ENCODE measurements at places on chromosomes 12 and 14. TPM values are rescaled to one million over a fixed set of nuclear protein-coding genes. Genes with fewer than 3 reads are reported as not detected.

Gene PROX2
- total RNA-seq: 0.44 TPM

Gene ACOT6
- not detected for total RNA-seq

Gene TBC1D30
- total RNA-seq: 0.05 TPM

Gene RAB2B
- 22.1 TPM for total RNA-seq

Gene DERA
- total RNA-seq: 27.7 TPM

Gene NTS
- total RNA-seq: not detected

Gene KCNA1
- total RNA-seq: not detected

Gene PLEKHG7
- not detected for total RNA-seq

Gene KRT3
- total RNA-seq: not detected

Gene CLMN
- 1.6 TPM for total RNA-seq

Gene HOXC5
- total RNA-seq: not detected

Gene C12orf54
- total RNA-seq: not detected

Gene ABHD12B
- total RNA-seq: not detected

Gene SSTR1
- not detected for total RNA-seq

Gene VPS33A
- total RNA-seq: 22.4 TPM

Gene MANSC4
- total RNA-seq: not detected

Gene INSM2
- not detected for total RNA-seq

Gene KRT72
- total RNA-seq: 0.44 TPM

Gene PLEKHD1
- 0.13 TPM for total RNA-seq

Gene CLEC4D
- total RNA-seq: not detected

Gene RBMS2
- total RNA-seq: 5.5 TPM

Gene ESR2
- total RNA-seq: not detected

Gene OAS1
- total RNA-seq: 146 TPM

Gene RTN1
- total RNA-seq: not detected

Gene EPYC
- total RNA-seq: not detected

Measured in activated CD8-positive, alpha-beta T cell treated with anti-CD3 and anti-CD28 coated beads, Interleukin-2, amount 10 ng/mL, durations not matched to agents 7 days and 5 days (primary cell).